ENCODE measurements at places on chromosomes 1 and 21.

DNA sequence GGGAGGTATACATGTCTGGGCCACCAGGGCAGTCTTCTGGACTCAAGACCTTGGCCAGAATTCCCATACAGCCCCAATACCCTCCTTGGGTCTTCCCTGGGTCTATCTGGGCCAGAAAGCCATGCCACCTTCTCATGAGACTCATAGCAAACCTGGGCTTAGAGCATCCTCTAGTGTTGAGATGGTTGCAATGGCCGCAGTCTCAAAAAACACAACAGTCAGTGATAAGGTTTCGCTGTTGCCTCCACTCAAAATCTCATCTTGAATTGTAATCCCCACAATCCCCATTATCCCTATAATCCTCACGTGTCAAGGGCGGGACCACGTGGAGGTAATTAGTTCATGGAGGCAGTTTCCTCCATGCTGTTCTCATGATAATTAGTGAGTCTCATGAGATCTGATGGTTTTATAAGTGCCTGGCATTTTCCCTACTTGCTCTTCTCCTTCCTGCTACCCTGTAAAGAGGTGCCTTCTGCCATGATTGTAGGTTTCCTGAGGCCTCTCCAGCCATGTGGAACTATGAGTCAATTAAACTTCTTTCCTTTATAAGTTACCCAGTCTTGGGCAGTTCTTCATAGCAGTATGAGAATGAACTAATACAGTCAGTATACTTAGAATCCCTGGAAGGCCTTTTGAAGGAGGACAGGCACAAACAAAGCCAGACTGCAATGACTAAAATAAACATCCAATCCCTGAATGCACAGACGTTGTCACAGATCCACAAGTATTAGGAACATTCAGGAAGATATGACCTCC lies 77.0 kb downstream of the CTH start:
- no peak for DNase-seq

DNA sequence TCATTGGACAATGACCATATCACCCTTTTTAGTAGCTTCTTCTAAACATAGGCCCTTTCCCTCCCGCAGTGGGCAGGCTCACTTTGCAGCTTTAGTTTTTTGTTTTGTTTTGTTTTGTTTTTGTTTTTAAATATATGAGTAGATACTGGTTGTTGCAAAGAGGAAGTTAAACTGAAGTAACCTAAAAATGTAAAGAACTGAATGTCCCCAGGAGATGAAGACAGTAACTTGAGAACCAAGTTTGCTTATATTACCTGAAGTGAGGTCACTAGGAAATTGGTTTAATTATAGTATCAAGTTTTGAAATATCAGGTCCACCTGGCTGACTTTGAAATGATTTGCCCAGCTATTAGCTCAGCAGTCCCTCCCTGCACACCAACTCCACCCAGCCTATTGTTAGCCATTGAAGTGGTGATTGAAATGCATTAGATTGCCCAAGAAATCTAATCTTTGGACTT lies 18.2 kb downstream of the SMAP2 start:
- DNase-seq = no peak

GRCh38 chr1:235079443-235080296 lies 49.0 kb downstream of the TOMM20 start:
- no peak for DNase-seq

GRCh38 chr21:43269440-43269839 lies 100.6 kb downstream of the CRYAA start:
- no peak for DNase-seq

GRCh38 chr1:158020259-158020885 lies 26.9 kb downstream of the KIRREL1 start:
- DNase-seq = no peak

GRCh38 chr1:215376544-215377264 lies 190.4 kb upstream of the KCTD3 start:
- DNase-seq = no peak

DNA sequence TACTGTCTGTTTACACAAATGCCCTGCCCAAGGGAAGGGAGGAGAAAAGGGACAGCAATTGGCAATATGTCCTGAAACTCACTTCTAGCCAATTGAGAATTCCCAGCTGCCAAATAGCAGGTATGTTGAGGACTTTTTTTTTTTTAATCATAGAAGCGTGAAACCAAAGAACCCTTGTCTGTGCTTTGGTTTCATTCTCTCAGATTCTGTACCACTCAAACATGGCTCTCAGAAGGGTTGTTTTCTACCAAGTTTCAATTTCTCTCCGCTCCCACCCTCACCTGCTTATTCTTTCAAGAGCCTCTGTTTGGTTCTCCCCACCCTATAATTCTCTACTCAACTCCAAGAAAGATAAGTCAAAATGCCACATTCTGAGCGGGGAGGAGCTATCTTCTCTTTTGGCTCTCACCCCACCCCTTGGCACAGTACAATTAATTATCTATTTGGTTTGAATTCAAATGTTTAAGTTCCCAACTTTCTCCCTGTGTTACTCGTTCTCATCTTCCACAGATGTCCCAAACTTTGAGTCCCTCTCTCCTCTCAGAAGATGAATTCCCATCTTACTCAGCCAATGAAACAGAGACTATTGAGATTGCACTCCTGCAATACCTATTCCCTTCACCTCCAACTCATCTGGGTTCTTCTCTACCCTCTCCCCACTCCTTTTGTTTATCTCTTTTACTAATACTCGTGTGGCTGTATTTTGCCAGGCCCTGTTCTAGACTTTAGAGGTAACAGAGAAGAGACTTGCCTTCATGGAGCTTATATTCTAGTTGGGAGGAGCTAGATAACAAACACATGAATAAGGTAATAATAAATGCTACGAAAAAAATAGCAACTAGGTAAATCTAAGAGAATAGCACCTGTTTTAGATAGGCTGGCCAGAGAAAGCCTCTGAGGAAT lies 3.9 kb upstream of the TP53BP2 start:
- DNase-seq = no peak

DNA sequence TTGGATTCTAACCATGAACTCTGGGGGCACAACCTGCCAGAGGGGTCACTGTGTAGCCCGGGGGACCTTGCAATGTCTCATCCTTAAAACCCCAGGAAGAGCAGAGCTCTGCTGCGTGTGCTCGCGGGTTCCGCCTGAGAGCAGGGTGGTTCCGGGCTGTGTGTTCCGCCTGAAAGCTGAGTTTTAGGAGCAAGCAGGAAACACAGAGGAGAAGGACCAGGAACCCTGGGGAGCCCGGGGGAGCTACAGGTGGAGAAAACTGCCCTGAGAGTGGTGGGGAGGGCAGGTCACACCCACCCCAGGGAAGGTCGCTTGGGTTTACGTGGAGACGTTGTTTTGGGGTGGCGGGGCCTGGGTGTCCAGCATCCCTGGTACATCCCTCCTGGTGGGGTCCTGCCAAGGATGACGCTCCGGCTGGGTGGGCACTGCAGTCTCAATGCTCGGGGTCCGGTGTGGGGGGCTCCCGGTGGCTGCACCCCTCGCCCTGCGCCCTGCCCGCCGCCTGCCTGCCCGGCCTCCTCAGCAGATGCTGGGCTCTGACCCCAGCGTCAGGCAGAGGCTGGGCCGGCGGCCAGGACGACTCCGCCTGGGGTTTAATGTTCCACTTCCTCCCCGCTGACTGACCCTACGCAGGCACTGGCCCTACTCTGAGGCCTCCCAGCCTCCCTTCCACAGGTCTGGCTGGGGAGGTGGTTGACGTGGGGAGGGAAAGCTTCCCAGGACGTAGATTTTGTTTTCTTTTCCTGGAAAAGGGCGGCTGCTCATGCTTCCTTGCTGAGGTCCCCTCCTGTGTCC lies 17.3 kb upstream of the C1orf159 start:
- no peak for DNase-seq

GRCh38 chr1:166869318-166870099 lies 6.6 kb downstream of the TADA1 start:
- DNase-seq = no peak
